ENCODE measurements at places on chromosomes 16 and 17. TPM values are rescaled to one million over a fixed set of nuclear protein-coding genes. Genes with fewer than 3 reads are reported as not detected.

DNA sequence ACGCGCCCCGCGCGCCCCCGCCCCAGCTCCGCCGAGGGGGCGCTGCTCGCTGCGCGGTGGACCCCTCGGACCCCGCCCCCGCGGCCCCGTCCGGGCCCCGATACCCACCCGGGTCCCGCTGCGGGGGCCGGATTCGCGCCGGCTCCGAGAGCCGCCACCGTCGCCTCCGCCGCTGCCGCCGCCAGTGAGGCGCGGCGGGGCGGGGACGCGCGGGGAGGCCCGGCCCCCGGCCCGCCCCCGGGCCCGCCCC is at the start of gene TBC1D16:
TSS of gene TBC1D16 (minus strand) at position 186 of the 250 bp plus-strand sequence. CDS start 22,325 bp downstream, outside the sequence.
- DNase-seq, result no peak

DNA sequence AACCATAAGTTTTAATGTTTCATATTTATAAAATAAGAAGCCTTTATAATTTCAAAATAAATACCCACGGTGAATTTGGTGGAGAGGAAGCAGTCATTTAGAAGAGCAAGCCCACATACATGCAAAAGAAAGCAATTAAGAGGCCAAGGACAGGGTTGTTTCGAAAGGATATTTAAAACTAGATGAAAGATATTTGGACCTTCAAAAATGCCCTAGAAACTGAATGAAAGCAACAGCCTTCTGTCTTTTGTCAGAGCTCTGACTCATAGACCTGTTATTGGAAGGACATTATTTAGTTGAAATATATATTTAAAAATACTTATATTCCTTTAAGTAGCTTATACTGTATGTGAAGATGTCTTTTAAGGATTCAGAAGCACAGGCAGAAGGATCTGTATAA is 8.6 kb upstream of the METTL9 start:
- no peak for DNase-seq

GRCh38 chr17:9414471-9414870 is 161.1 kb downstream of the STX8 start:
- no peak for DNase-seq

The GJD3 gene
- total RNA-seq, result 0.31 TPM

- DNase-seq, result no peak
Observed at GRCh38 chr17:79956853-79957252, 78.8 kb downstream of the TBC1D16 start.

The ANKS4B gene
- total RNA-seq, result not detected

The NETO2 gene
- total RNA-seq, result 154 TPM

DNA sequence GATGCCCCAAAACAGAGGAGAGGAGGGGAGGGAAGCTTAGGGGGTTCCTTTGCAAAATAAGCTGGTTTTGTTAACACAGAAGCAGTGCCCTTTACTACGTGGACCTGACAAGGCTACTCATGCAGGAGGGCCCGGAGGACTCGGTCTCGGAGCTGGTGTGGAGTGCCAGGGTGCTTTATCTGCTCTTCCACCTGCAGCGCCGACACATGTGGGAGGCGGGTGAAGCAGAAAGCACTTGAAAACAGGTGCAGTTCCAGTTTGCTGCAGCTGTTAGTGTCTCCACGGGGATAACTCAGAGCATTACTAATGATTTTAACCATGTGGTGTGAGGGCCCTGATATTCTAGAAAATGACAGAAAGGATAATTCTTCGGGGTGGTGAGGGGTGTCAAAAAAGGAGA is 35.0 kb upstream of the MNT start:
- DNase-seq, result no peak

- no peak for DNase-seq
Observed at GRCh38 chr17:34780438-34780837, 180.8 kb downstream of the CCT6B start.

- no peak for DNase-seq
Observed at GRCh38 chr17:16304830-16305229, 48.4 kb downstream of the CENPV start.

GRCh38 chr17:80294210-80294609 is 33.6 kb downstream of the RNF213 start:
- no peak for DNase-seq

The TEX14 gene
- total RNA-seq, result 0.31 TPM

DNA sequence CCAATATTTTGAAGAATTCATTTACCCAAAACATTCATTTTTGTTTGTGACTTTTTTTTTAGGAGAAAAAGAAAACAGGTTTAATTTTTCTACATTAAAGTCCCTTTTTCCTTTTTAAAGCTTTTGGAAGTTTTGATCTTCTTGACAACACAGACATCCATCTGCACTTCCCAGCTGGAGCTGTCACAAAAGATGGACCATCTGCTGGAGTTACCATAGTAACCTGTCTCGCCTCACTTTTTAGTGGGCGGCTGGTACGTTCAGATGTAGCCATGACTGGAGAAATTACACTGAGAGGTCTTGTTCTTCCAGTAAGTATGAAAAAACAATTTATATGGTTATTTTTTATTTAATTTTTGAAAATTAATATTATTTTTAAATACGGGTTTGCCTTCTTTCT is 37.2 kb downstream of the SIAH1 start:
- DNase-seq, result peak; percentile 46

The CACNG5 gene
- 0.31 TPM for total RNA-seq

DNA sequence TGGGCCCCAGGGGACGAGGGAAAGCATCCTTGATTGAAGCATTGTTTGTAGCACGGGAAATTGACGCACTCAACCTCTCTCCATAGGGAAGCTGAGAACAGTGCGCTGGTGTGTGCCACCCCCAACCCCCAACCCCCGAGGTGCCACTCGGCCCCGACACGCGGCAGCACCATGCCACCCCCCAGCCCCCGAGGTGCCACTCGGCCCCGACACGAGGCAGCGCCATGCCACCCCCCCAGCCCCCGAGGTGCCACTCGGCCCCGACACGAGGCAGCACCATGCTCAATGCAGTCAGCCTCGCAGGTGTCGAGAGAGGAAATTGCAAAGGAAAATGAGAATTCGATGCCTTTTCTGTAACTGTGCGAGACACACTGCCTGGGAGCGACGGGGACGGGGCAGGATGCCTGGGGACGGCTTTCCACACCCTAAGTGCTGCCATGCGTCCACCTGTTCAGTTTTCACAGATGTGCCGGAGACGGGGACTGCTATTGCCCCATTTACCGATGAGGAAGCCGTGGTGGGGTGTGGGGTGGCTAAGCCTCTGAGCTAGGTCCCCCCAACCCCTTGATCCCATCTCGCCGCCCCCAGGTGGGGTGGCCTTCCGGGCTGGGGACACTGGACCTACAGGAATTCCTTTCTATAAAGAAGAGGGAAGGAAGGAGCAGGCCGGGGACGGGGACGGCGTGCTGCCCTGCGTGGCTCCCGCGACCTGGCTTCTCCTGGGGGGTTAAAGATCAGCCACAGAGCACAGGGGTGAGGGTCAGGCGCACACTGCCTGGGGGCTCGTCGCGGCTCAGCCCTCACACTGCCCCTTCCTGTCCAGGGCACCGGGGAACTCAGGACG is 9.8 kb downstream of the CBFA2T3 start:
- no peak for DNase-seq

DNA sequence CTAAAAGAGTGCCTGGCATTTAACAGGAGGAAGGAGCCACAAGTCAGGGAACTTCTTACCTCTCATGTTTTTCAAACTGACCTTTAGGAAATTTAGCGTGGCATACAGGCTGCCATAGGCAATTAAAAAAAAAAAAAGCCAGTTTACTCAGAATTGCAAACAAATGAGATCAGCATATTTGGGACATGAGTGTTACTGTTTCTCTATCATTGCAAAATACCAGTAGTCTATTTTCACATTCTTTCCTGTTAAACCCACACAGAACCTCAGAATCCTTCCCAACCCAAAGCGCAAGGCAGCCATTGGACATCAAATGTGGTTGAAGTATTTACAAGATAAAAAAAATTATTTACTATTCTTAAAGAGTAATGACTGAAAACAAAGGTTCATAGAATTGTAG is 366.4 kb upstream of the DYNLRB2 start:
- DNase-seq, result no peak

- no peak for DNase-seq
Observed at GRCh38 chr17:28293994-28294393, 25.0 kb upstream of the TMEM97 start.

- no peak for DNase-seq
Observed at GRCh38 chr17:46026166-46027047, 27.4 kb downstream of the STH start.

DNA sequence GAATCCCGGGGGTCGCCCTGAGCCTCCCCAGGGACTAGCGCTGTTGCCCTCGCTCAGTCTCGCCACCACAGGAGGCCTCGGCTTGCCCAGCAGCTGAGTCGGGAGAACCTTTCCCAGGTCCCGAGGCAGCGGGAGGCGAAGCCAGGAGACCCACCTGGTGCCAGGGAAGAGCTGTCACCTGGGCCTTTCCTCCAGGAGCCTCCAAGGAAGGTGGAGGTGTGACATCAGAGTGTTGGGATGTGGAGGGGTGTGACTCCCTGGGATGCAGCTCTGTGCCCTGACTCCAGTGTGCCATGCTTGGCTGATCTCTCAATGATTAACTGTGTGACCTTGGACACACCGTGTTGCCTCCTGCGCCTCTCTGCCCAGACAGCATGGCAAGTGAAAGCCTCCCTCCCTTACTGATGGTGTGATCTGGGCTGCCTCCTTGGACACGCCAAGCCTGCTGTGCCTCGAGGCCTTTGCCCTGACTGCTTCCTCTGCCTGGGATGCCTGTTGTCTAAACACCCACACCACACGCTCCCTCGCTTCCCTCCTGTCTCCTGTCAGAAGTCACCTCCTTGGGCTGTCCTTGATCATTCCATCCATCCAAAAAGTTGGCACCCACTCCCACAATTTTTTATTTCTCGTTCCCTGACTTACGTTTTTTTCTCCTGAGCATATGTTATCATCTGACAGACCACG is 88.0 kb downstream of the CMIP start:
- no peak for DNase-seq

The WFDC1 gene
- total RNA-seq, result 0.62 TPM

DNA sequence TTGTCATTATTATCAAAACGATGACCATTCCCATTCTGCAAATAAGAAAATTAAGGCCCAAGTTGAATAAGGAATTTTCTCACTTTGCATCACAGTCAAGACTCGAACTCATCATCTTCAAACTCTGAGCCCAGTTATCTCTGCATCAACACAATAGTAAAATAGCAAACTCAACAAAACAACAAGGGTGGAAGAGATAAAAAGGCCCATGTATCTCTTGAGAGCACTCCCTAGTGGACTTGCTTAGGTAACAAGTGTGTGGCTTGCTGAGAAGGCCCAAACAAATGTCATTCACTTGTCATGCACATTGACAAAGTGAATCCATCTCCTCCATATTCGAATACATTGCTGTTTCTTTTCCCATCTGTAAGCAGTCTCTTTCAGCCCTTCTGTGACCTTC is 412.0 kb upstream of the MAF start:
- no peak for DNase-seq

The CRYM gene
- 66.6 TPM for total RNA-seq

DNA sequence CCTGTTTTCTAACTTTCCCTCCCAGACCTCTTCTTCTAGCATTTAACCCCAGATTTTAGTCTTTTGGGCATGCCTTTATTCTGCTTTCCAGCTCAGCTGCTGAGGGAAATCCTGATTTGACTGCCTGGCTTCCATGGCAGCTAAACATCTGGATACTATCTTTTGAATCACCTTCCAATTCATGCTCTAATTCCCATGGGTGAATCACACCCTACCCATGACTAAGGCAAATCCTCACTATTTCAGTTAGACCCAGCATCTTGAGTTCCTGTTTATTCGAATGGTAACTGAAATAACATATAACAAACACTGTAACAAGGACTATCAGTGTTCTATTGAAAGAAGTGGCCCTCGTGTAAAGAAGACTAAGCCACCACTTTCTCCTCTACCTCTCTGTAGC is 29.8 kb downstream of the CA10 start:
- DNase-seq, result no peak

DNA sequence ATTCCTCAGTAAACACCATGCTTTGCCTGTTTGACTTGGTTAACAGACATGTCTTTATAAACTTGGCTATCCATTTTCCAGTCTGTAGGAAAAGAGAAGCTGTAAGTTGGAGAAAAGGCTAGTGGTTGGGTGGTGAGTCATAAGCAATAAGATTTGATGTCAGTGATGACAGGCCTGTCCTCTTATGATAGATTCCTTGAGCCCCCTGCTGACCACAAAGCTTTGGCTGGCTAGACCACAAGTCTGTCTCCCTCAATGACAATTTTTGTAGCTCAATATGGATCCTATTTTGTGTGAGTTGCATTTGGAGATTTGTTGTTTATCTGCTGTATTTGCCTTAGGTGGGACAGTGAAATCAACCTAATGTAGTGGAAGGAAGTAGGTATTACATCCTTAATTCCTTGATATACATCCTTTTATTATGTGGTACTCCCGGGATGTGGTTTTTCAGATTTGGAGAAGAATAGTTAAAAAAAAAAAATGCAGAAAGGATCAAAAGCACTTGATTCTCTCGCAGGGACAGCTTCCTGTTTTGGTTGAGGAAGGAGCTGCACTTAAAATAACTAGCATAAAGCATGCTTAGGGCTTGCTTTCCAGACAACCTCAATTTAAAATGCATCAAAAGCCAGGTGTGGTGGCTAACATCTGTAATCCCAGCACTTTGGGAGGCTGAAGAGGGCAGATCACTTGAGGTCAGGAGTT is 67.4 kb downstream of the SIAH1 start:
- DNase-seq, result no peak

DNA sequence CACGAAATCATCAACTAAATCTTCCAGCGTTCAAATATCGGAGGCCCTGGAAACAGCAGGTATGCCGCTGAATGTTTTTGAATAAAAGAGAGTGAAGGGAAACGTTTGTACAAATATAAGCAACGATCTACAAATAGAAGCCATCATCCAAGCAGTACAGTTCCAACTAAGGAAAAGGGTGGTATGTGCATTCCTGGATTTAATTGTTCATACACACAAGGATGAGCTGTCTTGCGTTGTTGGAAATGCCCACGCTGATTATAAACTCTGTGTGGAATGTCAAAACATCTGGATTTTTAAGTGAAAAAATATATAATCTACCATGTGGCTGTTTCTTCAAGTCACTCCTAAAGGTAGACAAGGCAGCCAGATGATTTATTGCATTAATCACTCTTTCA is 191.8 kb upstream of the HSBP1 start:
- DNase-seq, result no peak

GRCh38 chr17:36024106-36024869 is 6.5 kb upstream of the CCL23 start:
- DNase-seq, result no peak

DNA sequence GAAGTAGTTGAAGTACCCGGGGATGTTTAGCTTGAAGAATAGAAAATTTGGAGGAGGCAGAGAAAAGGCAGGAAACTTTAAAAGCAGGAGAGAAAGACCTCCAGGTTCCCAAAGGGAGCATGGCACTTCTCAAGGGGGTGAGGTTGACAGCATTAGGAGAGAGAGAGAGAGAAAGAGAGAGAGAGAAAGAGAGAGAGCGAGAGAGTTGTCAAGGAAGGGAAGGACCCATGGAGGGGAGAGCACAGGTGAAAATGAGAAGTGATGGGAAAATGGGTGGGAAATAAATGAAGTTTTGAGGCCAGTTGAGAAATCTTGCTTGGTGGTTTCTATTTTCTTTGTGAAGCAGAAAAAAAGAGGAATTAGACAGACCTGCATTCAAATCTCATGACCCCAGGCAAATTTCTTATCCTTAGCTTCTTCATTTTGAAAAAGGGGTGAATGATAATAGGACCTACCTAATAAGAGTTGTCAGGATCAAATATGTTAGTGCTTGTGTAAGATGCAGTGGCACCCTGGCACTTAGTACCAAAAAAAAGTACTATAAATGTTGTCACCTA is 24.0 kb downstream of the PRKCB start:
- no peak for DNase-seq

- peak; percentile 16 for DNase-seq
Observed at GRCh38 chr17:11948789-11949188, 48.5 kb downstream of the ZNF18 start.

The RAP1GAP2 gene
- 29.3 TPM for total RNA-seq

GRCh38 chr17:75365931-75366275 is 39.6 kb downstream of the GRB2 start:
- DNase-seq, result no peak

The NPEPPS gene
- 198 TPM for total RNA-seq

- DNase-seq, result no peak
Observed at GRCh38 chr17:39822051-39822451, 42.1 kb downstream of the IKZF3 start.

All from occipital lobe (tissue), 3 donors.